ENCODE measurements at places on chromosomes 12 and 14.

DNA sequence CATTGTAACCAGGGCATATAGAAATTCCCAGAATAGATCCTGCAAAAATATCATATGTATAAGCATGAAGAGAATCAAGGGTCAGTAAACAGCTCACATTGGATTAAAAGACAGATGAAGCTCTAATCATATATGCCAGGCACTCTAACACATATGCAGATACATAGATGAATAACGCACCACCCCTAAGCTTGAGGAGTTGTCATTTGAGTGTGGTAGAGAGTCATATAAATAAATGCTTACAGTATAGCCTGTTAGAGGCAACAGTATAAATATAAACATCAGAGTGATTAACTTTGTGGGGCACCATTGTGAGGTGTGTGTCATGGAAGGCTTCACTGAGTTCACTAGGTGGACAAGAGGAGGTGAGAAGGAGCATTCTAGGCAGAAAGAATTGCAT lies 346.7 kb upstream of the PRICKLE1 start:
- DNase-seq, result no peak

- DNase-seq, result no peak
Observed at GRCh38 chr12:89236748-89237383, 115.4 kb downstream of the DUSP6 start.

DNA sequence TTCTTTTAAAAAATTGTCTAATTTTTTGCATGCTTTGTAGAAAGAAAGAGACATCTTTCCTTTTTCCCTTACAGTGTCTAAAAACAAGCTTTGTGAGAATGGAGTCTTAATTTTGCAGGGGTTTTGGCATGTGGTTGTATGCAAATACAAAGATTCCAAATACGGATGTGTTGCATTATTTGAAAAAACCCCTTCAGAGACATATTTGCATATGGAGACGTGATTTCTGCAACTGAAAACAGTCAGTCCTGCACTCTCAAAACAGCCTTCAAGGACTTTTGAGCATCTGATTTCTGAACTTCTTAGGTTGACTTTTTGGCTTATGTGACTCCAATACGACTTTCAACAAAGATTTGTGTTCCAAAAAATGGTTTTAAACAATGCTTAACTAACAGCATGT lies 7.8 kb downstream of the IRAK3 start:
- no peak for DNase-seq

- peak; percentile 62 for DNase-seq
Observed at GRCh38 chr12:98154850-98155249, 360.5 kb upstream of the TMPO start.

DNA sequence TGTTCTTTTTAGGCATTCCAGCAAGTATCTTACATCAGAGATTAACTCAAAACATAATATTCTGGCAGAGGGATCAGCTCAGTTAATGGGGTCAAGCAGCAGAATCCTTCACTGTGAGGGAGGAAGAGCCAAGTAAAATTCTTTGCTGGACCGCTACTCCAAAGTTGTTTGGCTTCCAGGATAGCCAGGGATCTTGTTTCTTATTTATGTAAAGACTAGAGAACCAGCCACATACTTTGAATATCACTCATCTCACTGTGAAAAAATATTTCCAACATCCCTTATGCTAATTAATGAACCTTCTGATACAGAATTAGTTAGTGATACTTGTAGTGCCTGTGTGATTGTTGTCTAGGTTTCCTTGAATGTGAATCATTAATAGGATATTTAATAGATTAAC lies 94.2 kb downstream of the PLEKHA5 start:
- no peak for DNase-seq

DNA sequence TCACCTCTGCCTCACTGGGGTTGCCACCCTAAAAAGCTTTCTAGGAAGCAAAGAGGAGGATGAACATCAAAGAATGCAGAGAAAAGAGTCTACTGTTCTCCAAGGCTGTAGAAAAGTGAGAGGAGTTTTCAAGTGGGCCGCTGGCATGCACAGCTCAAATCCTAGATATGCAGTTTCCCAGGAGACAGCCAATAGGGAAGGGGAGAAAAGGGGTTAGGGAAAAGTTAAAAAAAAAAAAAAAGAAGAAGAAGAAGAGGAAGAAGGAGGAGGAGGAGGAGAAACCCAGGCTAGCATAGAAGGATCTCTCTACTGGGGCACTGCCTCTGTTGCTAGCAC lies 682 bp downstream of the BATF start:
- DNase-seq, result no peak

GRCh38 chr12:15334225-15334624 lies 11.9 kb downstream of the PTPRO start:
- DNase-seq, result no peak

- DNase-seq, result peak; percentile 36
Observed at GRCh38 chr12:130752692-130753230, 36.7 kb upstream of the RIMBP2 start.

DNA sequence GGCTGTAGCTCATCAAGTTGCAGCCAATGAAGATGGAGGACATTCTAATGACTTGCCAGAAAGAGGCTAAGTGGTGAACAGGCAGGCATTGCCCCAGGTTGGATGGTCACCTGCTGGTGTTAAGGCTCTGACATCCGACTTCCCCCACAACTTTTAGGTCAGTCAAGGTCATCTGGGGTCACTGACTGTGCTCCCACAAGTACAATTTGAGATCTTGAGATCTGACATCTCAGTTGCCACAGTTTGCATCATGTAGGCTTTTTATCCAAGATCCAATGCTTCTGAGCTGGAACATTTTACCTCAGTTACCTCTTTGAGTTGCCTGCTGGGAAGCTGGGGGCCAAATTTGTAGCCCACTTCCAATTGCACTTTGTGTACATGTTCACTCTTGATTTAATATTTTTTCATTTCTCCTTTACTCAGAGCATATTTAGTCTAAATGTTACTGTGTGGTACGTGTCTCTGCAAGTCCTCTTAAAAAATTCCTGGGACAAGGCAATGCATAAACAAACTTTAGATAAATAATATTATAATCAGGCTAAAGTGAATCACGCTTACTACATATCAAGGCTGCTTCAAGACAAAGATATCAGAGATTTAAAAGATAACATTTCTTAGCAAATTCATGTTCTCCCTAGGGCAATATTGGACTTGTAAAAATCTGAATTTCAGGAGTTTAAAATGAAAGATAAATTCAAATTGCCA lies 61.4 kb downstream of the SEL1L start:
- DNase-seq, result no peak

GRCh38 chr12:125606312-125606711 lies 541.1 kb downstream of the AACS start:
- no peak for DNase-seq

- DNase-seq, result no peak
Observed at GRCh38 chr12:111269718-111270117, 99.2 kb downstream of the PHETA1 start.

- DNase-seq, result no peak
Observed at GRCh38 chr14:72517736-72518135, 376.2 kb downstream of the DPF3 start.

DNA sequence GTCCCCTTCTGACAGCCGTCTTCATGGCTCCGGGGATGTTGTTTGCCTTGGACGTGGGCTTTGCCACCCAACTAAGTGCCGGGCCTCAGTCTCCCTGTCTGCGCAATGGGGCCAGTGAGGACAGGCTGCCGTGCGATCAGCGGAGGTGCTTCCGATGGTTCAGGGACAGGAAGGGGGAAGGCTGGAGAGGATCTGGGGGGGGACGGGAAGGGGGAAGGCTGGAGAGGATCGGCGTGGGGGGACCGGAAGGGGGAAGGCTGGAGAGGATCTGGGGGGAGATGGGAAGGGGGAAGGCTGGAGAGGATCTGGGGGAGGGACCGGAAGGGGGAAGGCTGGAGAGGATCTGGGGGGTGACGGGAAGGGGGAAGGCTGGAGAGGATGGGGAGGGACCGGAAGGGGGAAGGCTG lies 3.4 kb downstream of the MMP17 start:
- peak; percentile 7 for DNase-seq

GRCh38 chr12:32331133-32331532 lies 68.2 kb upstream of the FGD4 start:
- no peak for DNase-seq

DNA sequence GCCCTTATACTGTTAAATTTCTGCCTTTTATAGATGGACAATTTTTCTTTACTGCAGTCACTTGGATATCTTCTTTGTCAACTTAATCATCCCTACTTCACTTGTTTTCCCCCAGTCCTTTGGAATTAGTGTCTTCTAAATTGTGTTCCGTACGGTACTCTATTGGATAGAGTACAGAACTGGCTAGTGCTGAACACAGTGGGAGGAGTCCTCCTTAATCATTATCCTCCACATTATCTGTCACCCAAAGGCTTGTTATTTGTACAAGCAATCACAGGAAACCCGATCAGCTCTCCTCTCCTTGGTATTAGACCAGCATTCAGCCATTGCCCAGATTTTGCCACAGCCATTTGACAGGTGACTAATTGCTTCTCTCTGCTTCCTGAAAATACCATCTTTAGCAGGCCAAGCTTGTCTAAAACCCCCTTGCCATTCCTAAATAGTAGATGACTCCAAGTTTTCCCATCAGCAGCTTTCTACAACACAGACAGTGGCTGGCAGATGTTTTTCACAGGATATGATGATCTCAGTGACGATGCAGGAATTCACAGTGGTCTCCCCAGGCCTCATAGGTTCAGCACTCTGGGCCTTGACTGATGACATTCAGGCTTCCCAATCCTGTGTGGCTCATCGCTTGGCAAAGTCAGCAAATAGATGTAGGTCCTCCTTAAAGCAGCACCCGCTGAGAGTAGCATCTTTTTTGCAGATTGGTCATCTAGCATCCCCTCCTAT lies 216.0 kb upstream of the RGS6 start:
- DNase-seq, result no peak

All from NCI-H1092 treated with DMSO at 0.1 percent for 48 hours (cell line).